ENCODE measurements at places on chromosomes 11 and 22.

DNA sequence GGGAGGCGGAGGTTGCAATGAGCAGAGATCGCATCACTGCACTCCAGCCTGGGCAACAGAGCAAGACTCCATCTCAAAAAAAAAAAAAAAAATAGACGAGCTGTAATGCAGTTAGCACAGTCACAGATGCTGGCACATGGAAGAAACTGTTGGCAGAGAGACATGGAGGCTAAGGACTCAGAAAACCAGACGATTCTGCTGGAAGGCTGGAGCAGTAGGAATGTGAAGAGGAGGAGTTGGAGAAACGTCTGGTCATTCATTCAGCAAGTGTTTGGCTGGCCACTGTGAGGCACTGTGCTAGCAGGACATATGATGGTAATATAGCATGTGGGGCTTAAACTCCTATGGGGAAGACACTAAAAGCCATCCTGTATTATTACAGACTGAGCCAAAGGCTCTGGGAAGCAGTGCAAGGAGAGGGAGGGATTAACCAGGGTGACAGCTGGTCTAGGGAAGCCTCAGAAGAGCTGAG is 5.0 kb downstream of the UQCR10 start:
- no peak for DNase-seq

GRCh38 chr22:41940832-41941765 is 5.9 kb downstream of the CENPM start:
- peak; percentile 57 for DNase-seq

DNA sequence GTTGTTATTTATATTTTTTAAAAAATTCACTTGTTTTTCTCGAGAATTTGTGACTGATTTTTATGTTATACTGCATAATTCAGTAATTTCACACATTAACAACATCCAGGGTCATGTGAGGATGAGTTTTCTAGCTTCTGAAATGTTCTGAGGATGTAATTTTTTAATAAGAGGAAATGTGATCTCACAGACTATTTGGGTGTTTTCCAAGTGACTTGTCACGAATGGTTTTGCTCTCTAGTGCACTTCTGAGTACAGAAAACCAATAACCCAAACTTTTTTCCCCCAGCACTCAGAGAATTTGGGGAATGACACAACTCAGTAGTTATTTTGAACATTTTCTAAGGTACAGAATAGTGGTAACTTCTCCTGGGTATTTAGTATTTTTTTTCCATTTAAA is 821.1 kb upstream of the ARHGAP42 start:
- DNase-seq = no peak

DNA sequence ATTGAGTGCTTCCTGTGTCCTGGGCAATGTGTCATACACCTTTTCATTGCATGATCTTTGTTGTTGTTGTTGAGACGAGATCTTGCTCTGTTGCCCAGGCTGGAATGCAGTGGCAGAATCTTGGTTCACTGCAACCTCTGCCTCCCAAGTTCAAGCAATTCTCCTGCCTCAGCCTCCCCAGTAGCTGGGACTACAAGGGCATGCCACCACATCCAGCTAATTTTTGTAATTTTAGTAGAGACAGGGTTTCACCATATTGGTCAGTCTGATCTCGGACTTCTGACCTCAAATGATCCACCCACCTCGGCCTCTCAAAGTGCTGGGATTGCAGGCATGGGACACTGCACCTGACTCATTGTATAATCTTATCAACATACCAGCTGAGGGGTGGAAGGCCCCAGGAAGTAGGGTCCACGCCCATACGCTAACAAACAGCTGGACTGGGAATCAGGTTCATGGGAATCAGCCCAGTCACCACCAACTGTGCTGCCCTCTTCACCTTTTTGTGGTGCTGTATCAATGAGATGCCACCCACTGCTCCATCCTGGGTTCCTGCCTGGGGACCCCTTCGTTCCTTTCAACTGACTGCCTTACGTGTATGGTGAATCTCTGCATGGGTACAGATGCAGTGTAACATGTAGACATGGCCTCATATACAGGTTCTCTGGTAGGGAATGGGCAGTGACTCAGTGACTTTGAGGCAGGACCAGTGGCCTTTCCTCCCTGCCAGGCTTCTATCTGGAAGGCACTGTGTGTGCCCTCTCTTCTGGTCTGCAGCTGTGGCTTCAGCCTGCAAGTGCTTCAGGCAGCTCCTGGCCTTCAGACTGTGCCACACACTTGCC is 32.5 kb upstream of the YWHAH start:
- no peak for DNase-seq

DNA sequence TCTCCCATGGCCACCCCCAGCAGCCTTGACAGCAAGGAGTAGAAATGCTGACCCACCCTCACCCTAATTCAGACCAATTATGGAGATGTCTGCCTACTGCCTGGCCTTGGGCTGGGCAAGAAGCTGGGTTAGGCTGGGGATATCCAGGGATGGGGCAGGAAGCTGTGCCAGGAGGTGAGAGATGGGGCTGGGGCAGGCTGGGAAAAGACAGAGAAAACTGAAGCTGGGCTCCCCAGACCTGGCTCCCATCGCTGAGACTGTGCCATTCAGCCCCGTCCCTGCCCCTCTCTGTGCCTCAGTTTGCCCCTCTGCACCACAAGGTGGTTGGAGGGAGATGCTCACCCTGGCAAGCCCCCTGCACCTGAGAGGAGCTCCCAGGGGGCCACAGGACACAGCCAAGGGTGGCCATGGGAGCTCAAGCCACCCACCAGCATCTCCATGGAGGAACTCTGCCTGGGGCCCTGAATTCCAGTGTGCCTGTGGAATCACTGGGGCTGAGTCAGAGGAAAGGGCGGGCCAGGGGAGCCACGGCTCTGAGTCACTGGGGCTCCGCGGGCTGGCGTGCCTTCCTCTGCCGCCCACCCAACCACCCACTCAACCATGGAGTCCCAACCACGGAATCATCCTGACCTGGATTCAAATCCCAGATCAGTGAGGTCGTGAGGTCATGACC is 6.0 kb upstream of the CARD10 start:
- peak; percentile 87 for DNase-seq

- no peak for DNase-seq
Measured at GRCh38 chr11:97201743-97202612, 812.2 kb downstream of the JRKL start.

- DNase-seq = no peak
Measured at GRCh38 chr11:133975488-133975849, 18.7 kb upstream of the IGSF9B start.
